ENCODE measurements at places on chromosomes 13 and 19.
A peak's percentile ranks its signal among the peaks of the same experiment; 100 is the strongest.

GRCh38 chr13:64347664-64348063, 2882.5 kb downstream of the PCDH9 start:
- DNase-seq, result no peak

DNA sequence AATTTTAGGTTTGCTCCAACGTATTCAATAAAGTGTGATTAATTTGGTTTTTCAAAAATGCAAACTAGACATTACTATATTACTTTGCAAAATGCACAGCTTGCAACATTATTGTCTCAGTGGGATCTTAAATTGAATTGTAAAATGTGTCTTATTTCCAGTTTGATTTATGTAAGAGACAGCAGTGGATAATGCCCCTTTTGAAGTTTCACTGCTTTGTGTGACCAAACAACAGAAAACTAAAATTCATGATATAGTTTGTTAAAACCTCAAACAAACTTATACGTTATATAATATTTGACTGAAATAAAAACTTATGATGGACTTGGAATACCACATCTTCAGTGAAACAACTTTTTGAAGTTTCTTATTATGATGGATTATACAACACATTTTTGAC, 279.8 kb downstream of the DACH1 start:
- no peak for DNase-seq

GRCh38 chr19:10808937-10809649, 26.9 kb downstream of the TMED1 start:
- no peak for DNase-seq

GRCh38 chr13:62512194-62513141, 1096.8 kb upstream of the PCDH20 start:
- peak; percentile 36 for DNase-seq

DNA sequence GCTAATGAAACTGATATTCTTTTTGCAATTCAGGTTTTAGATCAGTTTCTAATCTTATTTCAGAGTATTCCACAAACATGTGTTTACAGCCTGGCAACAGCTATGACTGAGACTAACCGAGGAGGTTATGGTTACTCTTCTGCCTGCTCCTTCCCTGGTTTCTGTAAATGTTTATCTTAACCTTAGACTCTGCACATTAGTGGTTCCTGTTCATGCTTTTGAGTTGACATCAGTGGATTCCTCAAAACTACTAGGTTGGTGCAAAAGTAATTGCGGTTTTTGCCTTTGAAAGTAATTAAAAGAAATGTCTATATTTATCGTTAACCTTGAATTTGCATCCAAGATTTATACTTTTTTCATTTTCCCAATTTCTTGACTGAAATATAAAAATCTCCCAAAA, 237.0 kb upstream of the TSHZ3 start:
- DNase-seq, result no peak

- DNase-seq, result no peak
Observed at GRCh38 chr13:19153782-19154450, 27.7 kb downstream of the TUBA3C start.

- no peak for DNase-seq
Observed at GRCh38 chr13:42355491-42356183, 83.7 kb downstream of the AKAP11 start.

Data from thymus (tissue), 14 donors.